ENCODE measurements at places on chromosomes 5 and 9.

DNA sequence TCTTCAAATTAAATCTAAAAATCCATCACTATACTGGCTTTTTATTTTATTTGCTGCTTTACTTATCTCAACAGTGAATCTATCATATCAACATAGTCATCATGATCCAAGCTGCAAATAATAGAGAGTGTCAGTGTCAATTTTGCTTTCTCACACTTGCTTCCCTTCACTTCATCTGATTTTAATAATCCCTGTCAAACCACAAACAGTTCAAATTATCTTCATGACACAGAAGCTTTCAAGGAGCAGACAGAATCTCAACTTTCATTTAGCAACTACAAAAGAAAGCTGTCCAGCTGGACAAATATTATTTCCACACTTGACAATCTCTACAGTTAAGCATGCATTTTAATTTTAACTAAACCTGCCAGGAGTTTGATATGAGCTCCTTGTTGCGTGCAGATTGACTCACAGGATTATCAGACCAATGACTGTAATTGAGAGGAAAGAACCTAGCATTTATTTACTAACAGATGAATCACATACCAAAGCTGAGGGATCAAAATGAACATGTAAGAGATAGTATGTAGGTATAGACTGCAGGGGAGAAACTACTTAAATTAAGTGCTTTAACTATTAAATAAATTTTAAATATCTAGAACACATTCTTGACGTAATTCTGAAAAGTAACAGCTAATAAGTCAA lies 56.0 kb downstream of the KIAA0825 start:
- no peak for DNase-seq

- no peak for DNase-seq
These were observed 3.7 kb upstream of the CLK4 start for GRCh38 chr5:178630475-178630930.

DNA sequence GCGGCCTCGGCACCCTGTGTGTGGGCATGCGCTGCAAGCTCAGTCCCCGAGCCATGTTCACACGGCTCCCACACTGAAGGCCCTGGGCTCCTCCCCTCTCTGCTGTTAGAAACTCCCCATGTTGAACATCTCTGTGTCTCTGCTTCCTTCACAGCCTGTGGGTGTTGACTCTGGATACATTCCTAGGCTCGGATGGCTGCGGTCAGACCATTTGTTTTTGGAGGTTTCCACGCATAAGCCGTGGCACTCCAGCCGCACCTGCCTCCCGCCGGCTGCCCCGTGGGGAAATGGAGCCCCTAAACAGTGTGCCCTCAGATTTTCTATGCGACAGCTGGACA lies 31.2 kb upstream of the LRRC14B start:
- DNase-seq: peak; percentile 9

DNA sequence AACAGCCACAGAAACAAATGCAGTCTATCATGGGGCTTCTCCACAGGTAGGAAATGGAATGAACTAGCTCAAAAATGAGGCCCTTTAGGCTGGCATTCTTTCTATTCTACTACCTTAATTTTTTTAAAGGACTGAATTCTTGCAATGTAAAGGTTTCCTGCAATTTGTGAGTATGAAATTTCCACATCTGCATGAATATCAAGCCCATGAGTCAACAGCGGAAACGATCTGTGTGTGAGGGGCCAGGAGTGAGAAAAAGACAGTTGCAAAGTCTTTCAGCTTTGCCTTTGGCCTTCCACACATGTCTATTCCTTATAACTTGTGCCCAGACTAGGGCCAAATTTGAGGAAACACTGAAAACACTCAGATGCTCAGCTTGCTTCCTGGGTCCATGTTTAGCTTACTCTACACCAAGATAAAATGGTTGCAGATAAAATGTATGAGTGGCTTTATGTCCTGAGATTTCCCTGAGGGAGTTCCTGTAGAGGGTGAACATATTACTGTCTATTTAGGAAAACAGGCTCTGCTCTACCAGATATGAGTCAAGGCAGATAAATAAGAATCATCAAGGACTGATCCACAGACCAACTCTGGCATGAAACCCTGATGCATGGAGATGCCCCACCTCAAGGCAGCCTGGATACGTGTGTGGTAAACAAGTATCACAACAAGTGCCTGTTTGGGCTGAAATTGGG lies 46.5 kb downstream of the RETREG1 start:
- DNase-seq: no peak

DNA sequence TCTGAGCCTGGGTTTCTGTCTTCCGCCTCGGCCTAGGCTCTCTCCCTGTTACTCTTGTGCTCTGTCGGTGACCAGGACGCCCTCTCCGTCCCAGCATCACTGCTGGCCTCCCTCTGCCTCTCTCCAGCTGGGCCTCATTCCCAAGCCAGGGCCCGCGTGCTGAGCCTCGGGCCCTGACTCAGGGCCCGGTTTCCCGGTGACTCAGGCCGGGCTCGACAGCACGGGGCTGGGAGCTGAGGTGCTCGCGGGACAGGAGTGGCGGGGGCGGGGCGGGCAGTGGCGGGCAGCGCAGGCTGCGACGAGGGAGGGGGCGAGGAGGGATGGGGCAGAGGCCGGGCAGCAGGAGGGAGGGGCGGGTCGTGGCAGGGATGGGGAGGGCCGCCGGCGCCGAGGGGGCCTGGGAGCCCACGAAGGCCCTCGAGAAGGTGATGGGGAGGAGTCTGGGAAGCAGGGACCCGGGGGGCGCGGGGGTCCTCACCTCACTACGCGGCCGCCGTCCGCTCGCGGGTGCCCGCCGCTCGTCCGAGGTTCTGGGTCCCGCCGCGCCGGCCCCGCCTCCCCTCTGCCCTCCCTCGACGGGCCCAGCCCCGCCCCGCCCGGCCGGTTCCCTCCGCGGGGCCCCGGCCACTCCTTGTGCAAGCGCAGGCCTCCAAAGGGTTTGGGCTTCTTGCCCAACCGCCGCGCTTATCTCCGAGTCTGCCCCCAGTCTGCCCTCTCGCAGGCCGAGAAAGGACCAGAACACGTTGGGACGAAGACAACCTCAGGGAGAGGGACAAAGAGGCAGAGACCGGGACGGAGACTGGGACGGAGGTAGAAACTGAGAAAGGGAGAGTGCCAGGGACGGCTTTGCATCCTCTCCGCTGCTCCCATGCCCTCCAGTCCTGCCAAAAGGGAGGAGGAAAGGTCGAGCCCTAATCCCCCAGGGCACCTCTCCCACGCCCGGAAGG lies at the start of gene ARAP3:
ARAP3 (minus strand) TSS at position 536 of the 947 bp plus-strand sequence. CDS start 1,744 bp downstream, outside the sequence.
- peak; percentile 67 for DNase-seq

DNA sequence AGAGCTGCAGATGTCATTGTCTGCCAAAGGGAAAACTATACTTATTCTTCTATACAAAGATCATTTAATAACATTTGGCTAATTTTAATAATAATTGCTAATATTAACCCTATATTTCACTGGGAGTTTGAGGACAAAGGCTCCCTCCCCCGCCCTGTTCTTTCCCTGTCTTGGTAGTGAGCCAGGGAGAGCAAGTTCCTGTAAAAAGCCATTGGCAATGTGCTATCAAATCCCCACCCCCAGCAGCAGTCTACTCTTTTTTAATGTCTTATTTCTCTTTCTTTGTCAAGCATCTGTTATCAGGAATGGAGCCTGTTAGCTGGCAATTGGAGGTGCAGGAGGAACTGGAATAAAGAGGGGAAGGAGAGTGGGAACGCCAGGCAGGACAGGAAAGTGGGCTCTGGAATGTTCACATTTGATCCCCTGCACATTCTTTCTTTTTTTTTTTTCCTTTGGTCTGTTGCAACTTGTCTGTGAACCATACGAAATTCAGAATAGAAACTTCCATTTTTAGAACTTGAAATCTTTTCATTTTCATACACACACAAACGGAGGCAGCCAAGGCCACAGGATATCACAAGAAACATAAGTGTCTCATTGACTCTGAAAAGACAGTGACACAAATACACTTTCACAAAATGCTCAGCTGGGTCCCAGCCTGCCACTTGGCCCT lies 664.8 kb upstream of the ZNF608 start:
- DNase-seq: peak; percentile 59

- DNase-seq: no peak
These were observed 3.9 kb downstream of the FBXW5 start for GRCh38 chr9:136940526-136941230.

GRCh38 chr9:581673-582497 lies 259.6 kb upstream of the DMRT1 start:
- DNase-seq: no peak

DNA sequence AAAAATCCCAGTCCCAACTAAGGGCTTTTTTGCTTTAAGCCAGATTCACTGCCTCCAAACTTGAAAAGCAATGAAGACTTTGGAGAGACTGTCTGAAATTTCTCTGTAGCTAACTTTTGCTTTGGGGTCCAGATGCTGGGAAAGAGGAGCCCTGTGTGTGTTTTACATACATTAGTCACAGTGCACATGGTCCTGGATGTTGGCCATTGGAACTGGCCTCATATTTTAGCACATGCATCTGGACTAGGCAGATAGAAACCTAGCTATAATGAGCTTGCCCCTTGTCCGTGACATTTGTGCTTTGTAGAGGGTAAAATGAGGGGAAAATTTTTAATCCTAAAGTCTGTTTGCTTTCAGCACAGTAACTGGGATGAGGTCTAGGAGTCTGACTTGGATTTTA lies 421.7 kb downstream of the CDK5RAP2 start:
- DNase-seq: no peak

GRCh38 chr9:128768606-128769005 lies 3.1 kb downstream of the ZER1 start:
- no peak for DNase-seq

GRCh38 chr9:126125577-126125976 lies 201.1 kb upstream of the MVB12B start:
- peak; percentile 20 for DNase-seq

GRCh38 chr5:4722886-4723285 lies 417.2 kb upstream of the ADAMTS16 start:
- DNase-seq: no peak

- no peak for DNase-seq
These were observed 83.2 kb upstream of the SNCAIP start for GRCh38 chr5:122228728-122229392.

GRCh38 chr9:127290561-127291065 lies 26.0 kb downstream of the GARNL3 start:
- DNase-seq: no peak

- DNase-seq: peak; percentile 63
These were observed 158.5 kb downstream of the SLIT3 start for GRCh38 chr5:169142264-169142970.

DNA sequence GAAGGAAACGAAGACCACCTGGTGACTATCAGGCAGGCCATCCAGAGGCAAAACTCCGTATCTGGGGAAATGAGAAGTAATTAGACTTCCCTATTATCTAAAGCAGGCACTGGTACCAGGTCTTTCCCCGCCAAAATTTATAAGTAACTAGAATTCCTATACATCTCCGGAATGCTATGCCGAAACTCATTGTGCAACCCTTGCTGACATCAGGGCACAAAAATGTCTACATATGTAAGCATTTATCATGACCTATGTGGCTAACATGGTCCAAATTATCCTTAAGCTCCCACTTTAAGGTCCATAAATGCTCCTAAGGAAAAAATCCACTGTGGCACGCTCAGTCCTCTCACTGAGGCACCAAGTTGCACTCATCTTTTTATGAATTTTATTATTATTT lies 17.8 kb downstream of the ACTL7B start:
- DNase-seq: no peak

DNA sequence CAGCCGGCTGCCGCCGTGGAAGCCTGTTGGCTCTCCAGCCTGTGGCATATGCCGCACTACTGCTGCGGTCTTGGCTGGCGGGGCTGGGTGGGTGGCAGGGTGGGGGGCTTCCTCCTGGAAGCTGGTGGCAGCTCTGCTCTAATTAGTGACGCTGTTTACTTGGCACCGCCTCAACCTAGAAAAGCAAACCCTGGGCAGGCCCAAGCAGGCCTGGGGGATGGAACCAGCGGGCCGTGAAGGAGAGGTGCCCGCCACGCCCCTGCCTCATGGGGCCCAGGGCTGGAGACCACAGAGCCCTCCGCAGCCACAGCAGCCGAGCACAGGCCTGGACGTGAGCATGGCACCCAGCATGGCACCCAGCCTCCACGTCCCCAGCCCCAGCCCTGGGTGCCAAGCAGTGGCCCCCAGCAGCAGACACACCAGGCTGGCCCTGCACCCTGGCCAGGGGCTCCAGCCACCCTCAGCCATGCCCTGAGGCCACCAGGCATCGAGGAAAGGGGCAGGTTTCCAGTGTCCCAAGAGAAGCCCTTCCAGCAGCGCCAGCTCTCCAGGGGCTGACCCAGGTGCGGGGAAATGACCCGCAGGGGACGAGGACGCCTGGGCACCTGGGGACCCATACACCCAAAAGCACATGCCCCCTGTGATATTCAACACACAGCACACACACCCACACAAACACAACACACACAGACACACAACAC lies 5.4 kb upstream of the CCDC187 start:
- DNase-seq: no peak

DNA sequence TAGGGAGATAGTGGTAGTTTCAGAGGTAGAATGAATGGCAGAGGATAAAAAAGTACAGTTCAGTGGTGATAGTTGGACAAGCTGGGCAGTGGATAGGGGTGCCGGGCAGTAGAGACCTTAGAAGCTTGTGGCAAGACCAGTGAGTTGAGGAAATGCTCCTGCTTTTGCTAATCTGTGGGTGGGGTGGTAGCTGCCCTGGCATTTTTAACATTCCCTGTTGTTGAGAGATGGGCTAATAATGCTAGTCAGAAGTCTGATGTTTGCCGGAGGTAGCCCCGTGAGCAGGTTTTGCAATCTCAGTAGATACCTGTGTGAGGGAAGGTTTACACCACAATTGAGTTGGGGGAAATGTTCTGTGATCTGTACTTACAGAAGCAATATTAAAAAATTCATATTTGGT lies 91.1 kb downstream of the TRIO start:
- no peak for DNase-seq

DNA sequence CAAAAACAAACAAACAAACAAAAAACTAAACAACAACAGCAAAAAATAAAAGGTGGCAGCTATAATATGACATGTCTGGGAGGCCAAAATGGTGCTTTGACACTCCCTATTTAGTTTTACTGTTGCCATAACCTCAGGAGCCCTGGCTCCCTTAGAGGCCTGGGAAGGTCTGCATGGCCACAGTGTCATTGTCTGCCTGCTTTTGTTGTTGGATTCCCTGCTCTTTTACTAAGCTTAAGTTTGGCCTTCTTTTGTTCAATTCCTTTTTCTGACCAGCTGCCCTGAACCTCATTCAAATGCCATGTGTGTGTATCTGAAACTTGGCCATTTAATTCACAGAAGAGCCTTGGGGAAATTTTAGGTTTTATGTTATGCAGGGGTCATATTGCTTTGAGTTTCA lies 458.2 kb downstream of the TMEM232 start:
- DNase-seq: no peak

- DNase-seq: no peak
These were observed 15.9 kb downstream of the GRHPR start for GRCh38 chr9:37438359-37438758.

- no peak for DNase-seq
These were observed 604.6 kb upstream of the C9orf72 start for GRCh38 chr9:28177925-28178324.

GRCh38 chr5:55096182-55096581 lies 6.3 kb upstream of the GZMA start:
- no peak for DNase-seq

GRCh38 chr9:68980341-68980914 lies 33.5 kb downstream of the PRKACG start:
- DNase-seq: peak; percentile 46

- peak; percentile 97 for DNase-seq
These were observed 92.4 kb upstream of the CPLX2 start for GRCh38 chr5:175778951-175779503.

- DNase-seq: no peak
These were observed 224.8 kb upstream of the SEMA6A start for GRCh38 chr5:116799401-116799800.
